ENCODE measurements at places on chromosomes 6 and 20.

- DNase-seq = no peak
These were observed 242.6 kb downstream of the SMOC2 start for GRCh38 chr6:168683621-168684020.

DNA sequence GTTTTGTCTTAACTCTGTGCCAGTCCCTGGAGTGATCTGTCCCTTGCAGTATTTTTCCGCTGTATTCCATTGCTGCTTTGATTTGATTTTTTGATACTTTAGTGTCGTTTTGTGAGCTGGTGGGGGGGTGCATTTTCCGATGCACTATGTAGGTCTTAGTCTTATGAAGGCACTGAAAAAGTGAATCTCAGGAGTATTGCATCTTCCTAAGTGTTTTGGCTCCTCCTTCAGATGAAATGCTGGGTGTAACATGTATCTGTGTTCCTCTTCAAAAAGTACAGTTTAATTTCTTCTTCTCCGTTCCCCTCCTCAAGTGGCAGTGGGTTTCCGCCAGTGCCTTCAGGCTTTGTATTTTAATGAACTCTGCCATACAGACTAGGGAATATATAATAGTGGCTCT is 580.7 kb upstream of the GJE1 start:
- peak; percentile 15 for DNase-seq

- DNase-seq = no peak
These were observed 159.3 kb downstream of the CDKAL1 start for GRCh38 chr6:20693466-20694063.

GRCh38 chr6:118810420-118811027 is 83.4 kb upstream of the ASF1A start:
- DNase-seq = no peak

- no peak for DNase-seq
These were observed 5.2 kb downstream of the NAPB start for GRCh38 chr20:23415959-23416583.

- no peak for DNase-seq
These were observed 537.2 kb downstream of the PKHD1 start for GRCh38 chr6:51550243-51550642.
